ENCODE measurements at places on chromosomes 1 and 21.

DNA sequence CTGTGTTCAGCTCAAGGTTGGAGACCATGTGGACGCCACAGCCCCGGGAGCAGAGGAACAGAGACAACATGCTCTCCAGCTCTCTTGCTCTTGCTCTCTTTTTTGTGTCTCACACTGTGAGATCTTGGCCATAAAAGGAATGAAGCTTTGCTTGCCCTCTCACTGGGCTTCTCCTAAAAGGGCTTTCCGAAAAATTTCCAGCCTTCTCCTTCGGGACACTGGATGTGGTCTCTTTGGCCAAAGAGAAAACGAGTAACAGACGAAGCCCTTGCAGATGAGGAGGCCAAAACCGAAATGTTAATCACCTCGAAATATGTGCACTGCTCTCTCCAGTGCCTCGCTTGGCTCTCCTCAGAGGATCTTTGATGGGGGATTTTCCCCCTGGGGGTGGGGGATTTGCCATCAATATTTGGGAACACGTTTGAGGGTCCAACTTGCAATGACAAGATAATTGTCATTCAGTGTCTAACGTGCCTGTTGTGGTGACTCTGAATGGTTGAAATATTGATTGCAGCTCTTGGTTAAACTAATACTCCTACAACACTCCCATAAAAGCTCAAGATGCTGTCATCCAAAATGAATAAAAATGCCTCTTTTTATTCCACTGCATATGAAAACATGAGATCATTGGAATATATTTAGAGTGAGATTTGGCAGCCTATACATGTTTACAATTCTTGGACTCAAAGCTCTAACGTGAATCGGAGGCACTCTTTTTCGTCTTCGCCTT, 68.6 kb upstream of the ANGPTL1 start:
- no peak for DNase-seq

DNA sequence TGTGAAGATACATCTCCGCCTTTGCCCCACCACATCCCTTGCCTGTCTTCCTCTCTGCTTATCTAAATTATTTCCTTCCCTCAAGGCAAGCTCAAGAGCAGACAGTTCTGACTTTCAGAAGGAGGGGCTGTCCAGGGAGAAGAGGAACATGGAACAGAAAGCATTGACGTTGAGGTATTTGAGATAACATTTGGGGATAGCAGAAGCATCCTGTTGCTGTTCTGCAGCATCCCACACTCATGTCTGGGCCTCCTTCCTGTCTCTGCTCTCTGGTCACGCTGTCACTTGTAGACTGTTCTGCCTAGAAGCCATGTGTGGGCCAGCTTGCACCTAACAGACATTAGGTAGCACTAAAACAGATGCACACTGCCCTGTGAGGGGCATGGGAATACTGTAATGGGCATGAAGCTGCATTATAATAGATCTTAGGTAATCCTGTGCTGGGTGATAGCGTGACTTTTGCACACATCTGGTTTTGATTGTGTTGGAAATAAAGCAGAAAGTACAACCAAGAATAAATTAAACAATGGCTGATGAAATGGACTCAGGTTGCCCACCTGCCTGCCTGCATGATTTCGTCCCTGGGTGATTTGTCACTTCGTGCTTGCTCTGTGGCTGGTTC, 660 bp upstream of the RD3 start:
- DNase-seq, result no peak

- no peak for DNase-seq
Measured at GRCh38 chr1:164466429-164466828, 92.6 kb upstream of the PBX1 start.

GRCh38 chr21:42038826-42039425, 28.8 kb upstream of the ZBTB21 start:
- DNase-seq, result no peak

GRCh38 chr1:36175137-36176095, 19.5 kb downstream of the MAP7D1 start:
- DNase-seq, result no peak

GRCh38 chr1:232457595-232457994, 172.3 kb downstream of the SIPA1L2 start:
- no peak for DNase-seq

DNA sequence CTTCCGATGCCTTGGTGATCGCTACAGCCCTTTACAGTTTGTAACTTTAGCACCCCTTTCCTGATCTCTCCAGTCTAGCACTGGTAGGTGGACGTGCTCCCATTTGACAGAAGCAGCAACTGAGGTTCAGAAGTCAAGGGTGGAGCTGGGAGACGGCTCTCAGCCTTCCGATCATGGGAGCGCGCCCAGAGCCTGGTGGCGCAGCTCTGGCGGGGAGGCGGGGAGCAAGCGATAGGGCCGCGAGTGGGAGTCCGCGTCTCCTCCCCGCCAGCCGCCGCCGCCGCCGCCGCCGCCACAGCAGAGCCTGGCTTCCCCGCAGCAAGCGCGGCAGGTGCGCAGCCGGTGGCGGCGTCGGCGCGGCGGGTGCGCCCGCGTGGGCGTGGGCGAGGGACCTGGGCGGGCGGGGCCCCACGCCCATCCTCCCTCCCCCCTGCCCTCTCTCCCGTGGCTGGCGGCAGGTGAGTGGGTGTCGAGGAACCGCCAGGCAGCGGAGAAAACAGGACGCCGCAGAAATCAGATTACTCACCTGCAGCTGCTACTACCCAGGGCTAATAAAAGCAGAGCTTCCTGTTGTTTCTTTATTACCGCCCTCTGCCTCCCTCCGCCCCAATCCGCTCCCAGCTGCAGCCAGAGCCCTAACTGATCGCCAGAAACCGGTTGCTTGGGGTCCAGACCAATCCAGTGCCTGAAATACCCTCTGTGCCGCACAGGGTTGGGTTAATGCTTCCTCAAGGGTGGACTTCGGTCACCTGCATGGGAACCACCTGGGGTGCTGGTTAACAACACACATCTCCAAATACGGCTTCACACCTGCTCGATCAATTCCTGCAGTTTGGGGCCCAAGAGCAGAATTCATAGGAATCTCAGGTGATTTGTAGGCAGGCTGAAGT, 60.2 kb upstream of the ID3 start:
- DNase-seq, result peak; percentile 88

DNA sequence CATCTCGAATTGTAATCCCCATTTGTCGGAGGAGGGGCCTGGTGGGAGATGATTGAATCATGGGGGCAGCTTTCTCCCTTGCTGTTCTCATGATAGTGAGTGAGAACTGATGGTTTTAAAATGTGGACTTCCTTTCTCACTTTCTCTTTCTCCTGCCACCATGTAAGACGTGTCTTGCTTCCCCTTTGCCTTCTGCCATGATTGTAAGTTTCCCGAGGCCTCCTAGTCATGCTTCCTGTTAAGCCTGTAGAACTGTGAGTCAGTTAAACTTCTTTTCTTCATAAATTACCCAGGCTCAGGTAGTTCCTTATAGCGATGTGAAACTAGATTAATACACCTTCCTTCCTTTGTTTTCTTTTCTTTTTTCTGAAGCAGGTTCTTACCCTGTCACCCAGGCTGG, 13.9 kb downstream of the DNAJC6 start:
- DNase-seq, result no peak

DNA sequence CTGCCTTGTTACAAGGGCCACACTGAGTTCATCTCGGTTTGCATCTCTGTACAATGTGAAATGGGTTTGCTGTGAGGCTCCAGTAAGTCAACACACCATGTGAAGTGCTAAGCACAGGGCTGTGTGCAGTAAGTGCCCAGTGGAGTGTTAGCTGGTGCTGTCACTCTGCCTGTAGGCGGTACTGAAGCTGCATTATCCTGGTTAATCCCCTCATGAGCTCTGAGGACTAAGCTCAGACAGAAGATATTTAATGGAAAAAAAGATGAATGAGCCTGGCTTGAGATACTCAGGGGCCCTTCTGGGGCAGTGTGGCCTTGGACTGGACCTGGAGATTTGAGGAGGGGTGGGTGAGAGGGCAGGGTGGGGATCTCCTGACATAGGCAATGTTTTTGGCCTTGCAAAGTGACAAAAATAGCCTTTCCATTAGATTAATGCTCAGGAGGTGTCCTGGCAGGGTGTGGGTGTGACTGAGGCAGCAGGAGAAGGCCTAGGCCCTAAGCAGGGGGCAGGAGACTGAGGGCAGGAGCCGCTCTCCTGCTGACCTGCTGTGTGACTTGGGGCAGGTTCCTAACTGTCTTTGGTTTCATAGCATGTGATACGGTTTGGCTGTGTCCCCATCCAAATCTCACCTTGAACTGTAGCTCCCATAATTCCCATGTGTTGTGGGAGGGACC, 570.5 kb downstream of the PTPRU start:
- DNase-seq, result no peak

GRCh38 chr1:199858856-199859255, 168.7 kb upstream of the NR5A2 start:
- no peak for DNase-seq

DNA sequence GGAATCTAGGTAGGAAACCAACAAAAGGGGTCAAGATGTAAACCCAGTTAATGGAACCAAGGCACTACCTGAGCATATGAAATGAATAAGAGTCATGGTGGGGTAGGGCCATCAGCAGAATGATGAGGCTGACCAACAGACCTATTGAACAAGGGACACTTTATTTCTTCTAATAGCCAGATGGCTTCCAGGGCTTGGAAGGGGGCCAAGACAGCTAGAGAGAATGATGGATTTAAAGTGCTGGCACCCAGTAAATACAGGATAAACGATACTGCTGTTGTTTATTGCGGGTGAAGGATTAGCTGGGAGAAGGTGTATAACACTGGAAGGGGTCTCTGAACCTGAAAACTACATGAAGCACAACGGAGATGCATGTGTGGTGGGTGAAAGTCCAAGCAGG, 15.6 kb downstream of the DDAH1 start:
- DNase-seq, result no peak

GRCh38 chr1:238223076-238223640, 332.4 kb upstream of the ZP4 start:
- no peak for DNase-seq

DNA sequence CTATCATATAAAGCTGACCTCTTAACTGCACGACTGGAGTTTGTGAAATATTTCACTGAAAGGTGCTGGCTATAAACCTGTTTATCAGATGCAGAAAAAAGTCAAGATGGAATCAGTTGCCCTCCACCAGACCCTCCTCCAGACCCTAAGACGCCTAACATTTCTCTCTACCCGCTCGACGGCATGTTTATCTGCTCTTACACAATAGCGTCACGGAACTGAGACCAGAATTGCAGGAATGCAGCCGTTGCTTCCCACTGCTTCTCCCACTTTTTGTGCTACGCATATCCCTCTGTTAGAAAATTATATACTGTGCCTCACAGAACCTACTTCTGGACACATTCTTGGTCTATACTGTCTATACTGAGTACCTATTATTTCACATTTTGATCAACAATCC, 28.2 kb upstream of the FAM131C start:
- DNase-seq, result no peak

- DNase-seq, result no peak
Measured at GRCh38 chr1:154874465-154874864, 4.4 kb upstream of the KCNN3 start.

DNA sequence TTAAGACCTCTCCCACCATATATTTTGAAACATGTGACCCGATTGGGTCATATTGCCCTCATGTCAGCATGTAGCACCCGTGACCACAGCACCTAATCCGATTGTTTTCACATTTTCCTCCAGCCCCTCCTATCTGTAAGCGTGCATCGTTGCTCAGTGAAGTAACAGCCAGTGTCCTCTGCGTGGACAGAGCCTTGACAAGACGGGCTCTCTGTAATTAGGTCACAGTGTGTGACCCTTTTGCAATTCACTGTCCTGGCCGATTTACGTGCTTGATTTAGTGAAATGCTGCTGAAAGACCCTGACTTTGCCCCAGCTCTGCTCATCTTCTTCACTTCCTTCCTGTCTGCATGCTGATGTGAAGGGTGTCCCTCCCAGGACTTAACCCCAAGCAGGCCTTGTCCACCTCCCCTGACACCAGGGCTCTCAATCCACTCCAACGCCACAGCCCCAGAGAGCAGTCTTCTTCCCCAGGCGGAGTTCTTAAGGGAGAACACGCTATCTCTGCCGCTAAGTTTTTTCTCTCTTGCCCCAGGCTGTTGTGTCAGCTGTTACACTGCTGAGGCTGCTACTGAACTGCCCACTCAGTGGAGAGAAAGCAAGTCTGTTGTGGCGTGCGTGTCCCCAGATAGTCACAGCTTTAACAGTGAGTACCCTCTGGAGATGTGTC, 19.4 kb downstream of the URB2 start:
- DNase-seq, result no peak

DNA sequence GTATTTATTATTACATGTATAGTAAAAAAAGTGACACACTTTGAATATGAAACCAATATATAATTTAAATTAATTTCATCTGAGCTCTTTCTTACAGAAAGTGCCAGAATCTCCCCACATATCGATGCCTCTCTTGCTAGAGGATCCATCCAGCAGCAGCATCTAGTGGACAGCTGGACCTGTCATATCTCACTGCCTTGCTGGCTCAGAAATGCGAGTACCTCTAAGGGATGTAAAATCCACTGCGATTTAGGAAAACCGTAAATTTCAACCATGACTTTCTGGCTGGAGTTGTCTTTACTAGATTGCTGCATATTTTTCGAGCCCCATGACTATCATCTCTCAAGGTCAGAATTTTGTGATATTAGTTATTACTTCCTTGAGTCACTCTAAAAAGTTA, 333.8 kb downstream of the NEGR1 start:
- DNase-seq, result no peak

DNA sequence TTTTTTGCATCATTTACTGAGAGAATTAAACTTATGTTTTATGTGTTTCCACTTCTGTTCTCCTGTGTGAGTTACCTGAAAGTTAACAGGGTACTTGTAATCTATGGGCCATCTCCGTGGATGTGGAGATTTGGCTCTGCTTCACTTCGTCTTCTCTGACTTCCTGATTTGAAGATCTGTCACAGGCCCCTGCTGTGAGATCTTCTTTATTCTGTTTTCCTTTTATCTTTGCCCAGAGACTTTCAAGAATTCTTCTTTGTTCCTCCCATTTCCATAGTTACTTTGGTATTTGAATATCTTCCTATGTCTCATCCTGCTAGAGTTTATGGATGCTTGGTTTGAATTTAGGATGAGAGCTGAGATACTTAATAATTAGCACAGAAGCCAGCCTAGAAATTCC, 35.4 kb upstream of the PKN2 start:
- DNase-seq, result no peak

GRCh38 chr1:244221991-244222390, 170.9 kb downstream of the ZBTB18 start:
- DNase-seq, result no peak

DNA sequence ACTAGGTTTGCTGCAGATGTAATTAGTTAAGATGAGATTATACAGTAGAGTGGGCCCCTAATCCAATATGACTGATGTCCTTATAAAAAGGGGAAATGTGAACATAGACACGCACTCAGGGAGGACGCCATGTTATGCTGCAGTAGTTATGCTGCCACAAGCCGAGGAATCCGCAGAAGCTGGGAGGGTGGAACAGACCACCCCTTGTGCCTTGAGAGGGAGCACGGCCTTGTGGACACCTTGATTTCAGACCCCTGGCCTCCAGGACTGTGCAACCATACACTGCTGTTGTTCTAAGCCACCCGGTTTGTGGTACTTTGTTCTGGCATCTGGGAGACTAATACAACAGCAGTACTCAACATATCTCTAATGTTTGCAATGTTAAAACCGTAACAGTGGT, 57.9 kb upstream of the HIVEP3 start:
- no peak for DNase-seq

GRCh38 chr1:108075055-108075454, 110.1 kb upstream of the VAV3 start:
- no peak for DNase-seq

- DNase-seq, result no peak
Measured at GRCh38 chr21:30620080-30620479, 347 bp upstream of the KRTAP20-4 start.

- DNase-seq, result no peak
Measured at GRCh38 chr1:119015547-119015946, 27.4 kb upstream of the TBX15 start.
